T-helper 2 cell (primary cell): ENCODE measurements at places on chromosomes 7 and 10.

DNA sequence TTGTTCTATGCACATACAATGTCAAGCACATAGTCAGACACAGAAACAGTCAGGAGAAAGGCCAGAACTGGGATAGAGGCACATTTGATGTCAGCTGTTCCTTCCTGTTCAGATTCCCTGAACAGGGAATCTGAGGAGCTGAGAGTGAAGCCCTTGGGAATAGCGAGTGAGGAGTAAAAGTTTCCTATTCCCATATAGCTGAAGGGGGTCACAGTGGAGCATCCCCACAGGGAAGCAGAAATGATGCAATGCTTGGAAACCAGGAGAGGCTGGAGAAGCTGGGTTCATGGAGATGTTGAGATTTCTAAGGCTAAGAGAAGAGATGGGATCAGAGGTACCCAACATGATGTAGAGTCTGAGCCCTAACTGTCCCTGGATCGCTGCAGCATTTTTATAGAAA is 11.3 kb upstream of the PRXL2A start:
- DNase-seq, result no peak

- no peak for DNase-seq
These were observed 14.3 kb downstream of the BPGM start for GRCh38 chr7:134660961-134661376.

DNA sequence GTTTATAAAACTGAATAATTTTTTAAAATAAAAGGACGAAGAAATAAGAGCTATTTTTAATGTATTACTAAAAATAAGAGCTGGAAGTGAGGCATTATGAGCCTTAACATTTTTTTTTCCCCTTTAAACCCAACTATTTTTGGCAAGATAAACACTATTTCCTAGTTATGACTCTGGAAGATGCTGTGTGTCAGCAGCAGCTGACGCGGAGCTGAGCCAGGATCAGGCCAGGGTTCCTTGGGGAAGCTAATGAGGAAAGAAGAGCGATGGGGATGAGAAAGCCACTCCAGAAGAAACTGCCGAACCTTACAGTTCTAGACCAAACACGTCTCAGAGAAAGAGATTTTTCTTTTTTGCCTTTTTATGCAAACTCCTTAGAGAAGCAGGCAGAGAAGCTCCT is 85.9 kb downstream of the USP6NL start:
- no peak for DNase-seq

DNA sequence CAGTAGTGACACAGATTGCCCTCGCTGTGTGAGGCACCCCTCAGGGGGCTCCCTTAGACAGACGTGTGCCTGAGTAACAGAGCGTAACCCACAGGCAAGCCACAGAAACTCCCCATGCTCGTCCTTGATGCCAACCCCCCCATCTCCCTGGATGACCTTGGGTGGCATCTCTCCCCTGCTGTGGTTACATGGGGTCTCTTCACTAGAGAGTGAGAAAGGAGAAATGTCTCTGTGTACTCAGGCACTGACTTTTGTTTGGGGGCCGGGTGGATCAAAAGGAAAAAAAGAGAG is 1.1 kb upstream of the ASB10 start:
- DNase-seq, result no peak

DNA sequence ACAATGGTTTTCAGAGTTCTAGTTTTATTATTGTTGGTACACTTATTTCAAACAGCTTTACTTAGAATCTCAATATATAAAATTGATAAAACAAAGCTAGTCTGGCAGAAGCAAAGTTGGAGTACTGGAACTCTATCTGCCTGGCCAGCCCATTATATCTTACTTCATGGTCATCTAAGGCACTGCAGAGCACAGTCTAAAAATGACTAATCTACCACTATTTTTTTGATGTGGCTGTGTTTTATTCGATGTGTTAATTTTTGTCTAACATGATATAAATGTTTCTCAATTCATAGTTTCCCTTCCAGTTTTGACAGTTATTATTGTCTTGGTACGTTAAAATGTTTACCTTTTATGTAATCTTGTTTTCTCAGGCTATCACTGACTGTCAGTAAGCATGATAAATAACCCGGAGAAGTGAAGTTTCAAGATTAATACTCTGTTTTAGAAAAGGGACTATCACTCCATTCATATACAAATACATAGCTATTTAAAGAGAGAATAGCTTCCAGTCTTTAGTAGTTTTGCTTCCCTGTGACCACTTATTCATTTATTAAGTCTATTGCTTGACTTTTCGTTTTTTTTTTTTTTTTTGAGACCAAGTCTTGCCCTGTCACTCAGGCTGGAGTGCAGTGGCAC is 60.6 kb upstream of the CSTF2T start:
- no peak for DNase-seq
